ENCODE measurements at places on chromosomes 5 and 9.

- no peak for DNase-seq
Observed at GRCh38 chr5:176955895-176956294, 50.7 kb downstream of the UIMC1 start.

GRCh38 chr5:135635451-135635850, 56.7 kb upstream of the CXCL14 start:
- DNase-seq: no peak

GRCh38 chr5:89613222-89613956, 730.4 kb upstream of the MEF2C start:
- no peak for DNase-seq

DNA sequence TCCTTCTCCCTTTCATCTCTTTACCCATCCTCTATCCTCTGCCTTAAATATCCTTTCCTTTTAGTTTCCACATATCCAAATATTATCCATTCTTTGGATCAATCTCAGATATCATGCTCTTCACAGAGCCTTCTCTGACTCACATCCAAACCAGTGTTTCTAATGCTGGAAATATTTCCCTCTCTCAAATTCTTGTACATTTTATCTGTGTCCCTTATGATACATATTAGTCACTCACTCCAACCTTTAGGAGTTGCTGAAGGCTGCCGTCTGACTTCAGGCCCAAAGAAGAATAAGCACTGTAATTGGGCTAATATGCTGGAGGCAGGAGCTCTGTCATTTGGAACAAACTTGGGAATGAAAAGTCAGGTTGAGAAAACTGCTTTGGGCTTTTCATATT, 156.4 kb upstream of the RUSC2 start:
- no peak for DNase-seq

- peak; percentile 19 for DNase-seq
Observed at GRCh38 chr5:378976-379742, 57.6 kb downstream of the AHRR start.

DNA sequence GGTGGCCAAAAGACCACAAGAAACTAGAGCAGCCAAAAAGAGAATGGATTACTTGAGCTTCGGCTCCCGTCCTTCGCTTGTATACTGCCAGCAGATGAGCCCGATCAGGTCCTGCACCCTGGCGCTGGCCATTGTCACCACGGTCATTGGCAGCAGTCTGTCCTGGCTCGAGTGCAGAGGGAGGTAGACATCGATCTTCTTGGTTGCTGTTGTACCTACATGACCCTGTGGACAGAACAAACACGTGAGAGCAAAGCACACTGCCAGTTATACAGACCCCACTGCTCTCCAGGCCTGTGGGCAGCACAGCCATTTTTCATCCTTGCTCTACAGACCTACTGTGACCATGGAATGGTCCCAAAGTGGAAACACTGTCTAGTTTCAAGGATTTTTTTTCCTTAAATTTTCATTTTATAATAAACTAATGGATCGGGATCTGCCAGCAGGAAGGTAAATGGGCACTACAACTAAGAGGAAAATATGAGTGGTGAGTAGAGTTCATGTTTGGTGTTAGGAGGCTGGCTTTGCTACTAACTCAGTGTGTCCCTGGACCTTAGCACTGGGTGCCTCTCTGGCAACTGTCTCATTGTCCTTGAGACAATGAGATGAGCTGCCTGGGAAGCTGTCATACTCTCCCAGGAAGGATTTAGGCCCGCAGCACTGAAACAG, 121.4 kb downstream of the MAPKAP1 start:
- DNase-seq: no peak

DNA sequence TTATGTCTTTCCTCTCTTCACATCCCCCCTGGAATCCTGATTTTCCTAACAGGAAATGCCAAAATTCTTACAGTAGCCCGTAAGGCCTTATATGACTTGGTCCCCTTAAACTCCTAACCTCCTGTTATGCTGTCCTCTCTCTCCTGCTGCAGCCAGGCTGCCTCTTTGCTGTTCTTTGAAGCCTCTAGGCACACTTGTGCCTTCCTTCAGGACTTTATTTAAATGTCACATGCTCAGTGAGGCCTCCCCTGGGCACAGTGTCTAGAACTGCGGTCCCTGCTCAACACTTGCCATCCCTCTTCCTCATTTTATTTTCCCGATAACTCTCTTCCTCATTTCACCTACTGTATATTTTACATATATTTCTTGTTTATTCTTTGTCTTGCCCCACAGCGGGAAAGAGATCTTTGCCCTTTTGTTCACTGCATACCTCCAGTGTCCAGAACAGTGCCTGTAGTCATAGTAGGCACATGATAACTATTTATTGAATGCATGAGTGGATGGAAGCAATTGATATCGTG, 5.5 kb upstream of the SHB start:
- DNase-seq: no peak

DNA sequence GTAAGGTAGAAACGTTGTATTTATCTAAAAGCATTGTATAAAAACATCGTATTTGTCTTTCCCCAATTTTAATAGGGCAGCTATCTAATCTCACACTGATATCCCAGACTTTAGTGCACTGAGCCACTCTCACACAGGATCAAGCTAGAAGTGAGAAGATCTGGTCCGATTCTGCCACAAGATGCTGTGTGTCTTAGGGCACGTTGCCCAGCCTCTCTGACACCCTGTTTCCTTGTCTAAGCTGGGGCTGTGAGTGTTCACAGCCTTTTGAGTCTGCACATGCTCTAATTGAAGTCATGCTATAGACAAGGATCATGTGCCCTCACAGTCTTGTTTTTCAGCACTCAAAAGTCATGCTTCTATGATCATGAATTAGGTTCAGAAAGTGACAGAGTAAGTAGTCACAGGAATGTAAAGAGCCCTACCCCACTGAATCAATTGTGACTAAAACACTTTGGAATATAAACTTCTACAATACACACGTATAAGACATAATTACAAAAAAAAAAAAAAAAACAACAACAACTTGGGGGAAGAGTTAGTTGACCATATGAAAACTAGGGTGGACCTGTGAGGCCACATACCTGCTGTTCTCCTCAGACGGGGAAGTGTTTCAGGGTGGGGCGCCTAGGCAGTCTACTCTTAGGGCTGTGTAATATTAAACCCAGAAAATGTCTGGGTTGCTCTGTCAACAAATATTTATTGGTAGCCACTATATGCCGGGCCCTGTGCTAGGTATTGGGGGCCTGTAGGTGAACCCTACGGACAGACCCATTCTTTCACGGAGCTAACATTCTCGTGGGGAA, 893 bp upstream of the ABLIM3 start:
- no peak for DNase-seq

DNA sequence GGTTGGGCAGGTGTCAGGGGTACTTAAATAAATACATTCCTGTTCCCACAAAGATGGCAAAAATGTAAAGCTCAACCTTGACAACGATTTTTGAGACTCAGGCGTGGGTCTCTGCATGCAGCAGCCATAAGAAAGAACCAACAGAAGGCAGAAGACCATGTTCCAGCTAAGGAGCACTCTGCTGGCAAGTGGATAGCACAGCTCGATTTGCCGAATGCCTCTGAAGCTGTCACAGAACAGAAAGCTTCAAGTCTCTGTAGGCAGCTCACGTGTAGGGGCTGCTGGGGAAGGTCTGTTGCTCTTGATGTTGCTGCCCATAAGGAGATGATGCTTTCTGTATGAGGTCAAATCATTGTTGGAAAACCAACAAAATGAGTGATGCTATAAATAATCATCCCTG, 119.6 kb upstream of the GRIN3A start:
- DNase-seq: no peak

DNA sequence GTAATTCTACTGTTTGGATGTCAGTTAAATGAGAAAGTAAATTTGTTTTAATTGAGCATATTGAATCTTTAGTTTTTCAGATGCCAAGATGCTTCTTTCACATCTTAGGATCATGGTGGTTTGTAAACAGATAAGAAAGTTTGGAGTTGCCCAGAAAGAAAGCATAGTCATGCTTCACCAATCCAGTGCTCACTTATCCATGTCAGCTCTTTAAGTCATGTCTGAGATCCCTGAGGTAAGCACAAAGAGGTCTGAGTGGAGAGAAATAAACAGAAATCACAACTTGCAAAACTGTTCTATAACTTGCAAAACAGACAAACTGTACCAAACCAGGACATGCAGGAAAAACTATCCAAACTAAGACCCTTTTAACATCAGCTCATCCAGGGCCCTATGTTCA, 87.7 kb downstream of the OSTF1 start:
- DNase-seq: no peak

- no peak for DNase-seq
Observed at GRCh38 chr5:157252711-157253465, 13.0 kb upstream of the CYFIP2 start.

- DNase-seq: no peak
Observed at GRCh38 chr5:85651731-85652130, 966.0 kb upstream of the COX7C start.

DNA sequence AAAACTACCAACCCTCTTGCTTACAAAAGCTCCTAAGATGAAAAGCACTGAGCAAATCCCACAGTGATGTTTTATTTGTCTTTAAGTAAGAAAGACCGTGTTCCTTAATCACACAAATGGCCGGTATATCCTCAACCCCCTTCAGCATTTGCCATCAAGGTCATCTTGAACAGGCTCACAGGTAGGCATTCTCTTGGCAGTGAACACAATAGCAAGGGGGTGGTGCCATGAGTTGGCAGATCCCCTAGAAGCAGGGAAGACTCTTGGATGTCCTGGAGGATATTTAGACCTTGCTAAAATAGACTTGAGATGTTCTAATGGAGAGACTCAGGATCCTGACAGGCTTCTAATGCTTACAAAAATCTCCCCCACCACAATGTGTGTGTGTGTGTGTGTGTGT, 323.0 kb downstream of the SPOCK1 start:
- no peak for DNase-seq

DNA sequence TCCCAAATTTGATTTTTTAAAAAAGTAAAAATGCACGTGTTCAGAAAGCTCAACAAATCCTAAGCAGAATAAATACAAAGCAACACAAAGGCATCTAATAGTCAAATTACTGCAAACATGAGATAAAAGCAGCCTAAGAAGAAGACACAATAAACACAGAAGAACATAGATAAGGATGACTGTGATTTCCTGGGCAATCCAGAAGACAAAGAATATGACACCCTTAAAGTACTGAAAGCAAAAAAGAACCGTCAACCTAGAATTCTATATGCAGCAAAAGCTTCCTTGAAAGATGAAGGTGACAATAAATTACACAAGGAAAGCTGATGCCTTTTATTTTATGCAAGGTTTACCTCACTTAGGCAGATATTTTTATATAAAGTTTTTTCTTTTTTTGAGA, 58.2 kb downstream of the NACC2 start:
- no peak for DNase-seq

- DNase-seq: no peak
Observed at GRCh38 chr9:92059661-92060060, 55.6 kb downstream of the SPTLC1 start.

- no peak for DNase-seq
Observed at GRCh38 chr9:95226921-95227320, 90.6 kb downstream of the FANCC start.

DNA sequence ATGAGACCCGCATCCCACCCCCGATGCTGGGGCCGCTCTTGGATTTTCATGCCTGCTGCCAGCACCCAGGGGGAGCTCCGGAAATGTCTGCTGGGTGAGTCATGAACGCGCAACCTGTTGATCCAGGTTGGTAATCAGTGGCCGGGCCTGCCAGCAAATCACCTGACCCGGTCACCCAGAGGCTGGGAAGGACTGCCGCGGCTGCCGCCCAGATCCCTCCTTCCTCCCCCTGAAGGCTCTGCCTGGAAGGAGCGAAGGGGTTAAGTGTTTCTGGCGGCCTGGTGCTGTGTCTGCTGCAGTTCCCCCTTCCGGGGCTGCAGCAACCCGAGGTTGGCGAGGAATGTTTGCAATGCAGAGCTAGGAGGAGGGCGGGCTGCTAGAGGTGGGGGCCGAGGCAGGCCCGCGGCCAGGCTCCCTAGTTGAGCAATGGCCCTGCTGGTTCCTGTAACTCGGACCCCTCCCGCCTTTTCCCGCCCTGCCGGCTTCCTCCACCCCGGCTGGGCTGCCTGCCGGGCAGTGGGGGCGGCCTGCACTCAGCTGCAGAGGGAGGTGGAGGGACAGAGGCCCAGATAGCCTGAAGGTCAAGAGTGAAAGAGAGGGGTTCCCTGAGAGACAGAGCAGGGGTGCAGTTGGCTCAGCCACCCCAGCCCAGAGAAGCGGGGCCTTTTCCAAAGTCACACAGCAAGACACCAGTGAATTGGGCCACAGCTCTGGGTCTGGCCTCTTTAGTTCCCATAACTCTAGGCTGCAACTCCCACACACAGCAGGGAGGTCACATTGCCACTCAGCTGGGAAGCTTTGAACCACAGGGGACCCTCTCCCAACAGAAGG, 156.3 kb upstream of the IER5L start:
- peak; percentile 99 for DNase-seq

DNA sequence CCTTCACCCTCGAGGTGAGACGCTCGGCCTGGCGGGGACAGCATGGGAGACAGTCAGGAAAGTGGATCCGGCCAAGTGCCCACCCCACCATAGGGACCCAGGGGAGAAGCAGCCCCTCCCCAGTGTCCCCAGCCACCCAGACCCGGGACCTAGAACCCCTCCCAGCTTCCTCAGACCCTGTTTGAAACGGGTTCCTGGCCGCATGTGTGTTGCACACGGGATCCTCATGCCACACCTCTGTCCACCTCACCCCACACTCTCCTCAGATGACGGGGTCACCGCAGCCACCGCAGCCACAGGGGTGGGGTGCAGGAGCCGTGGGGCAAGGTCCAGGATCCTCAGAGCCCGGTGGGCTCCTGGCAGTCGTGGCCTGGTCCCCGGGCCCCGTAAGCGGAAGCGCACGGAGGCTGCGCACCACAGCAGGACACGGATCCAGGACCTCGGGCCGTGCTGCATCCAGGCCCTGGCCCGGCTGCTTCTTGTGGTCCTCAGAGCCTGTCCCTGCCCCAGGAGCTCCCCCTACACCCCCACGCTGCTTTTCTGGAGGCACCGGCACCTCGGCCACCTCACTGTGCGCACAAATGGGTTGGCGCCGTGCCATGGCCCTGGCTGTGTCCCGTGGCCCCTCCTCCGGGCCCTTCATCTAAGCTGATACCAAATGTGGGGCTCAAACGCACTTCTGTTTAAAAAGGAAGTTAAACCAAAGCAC, 15.3 kb downstream of the TERT start:
- no peak for DNase-seq

DNA sequence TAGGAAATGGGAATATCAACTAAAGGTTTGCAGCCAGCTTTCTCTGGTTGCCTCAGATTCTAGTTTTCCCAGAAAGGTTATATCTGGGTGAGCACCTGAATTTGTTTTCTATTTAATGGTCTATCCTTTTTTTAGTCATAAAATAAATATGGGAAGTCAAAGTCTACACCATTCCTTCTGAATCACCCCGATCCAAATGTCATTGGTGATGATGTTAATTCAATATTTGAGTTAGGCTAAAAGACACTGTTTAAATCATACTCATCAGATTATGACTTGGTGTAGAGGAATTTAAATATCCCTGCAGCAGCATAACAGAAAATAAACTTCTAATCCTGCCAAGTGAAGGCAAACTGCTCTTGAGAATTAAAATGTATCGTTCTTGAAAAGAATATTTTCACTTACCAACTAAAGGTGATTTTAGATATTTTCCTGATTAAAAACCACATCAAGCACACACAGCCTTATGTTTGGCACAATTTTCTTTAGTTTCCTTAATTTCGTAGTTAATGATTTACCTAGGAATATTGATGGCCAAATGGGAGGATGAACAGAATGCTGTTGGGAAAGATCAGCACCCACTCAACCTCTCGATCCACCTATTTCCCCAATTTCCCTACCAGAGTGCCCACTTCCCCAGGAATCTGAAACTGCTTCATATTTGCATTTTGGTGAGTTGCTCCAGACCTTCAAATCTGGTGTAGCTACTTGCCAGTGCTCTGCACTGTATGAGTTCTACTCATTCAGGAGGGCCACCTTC, 103.1 kb upstream of the TSLP start:
- DNase-seq: no peak

- no peak for DNase-seq
Observed at GRCh38 chr9:8424786-8425410, 625.3 kb upstream of the DMAC1 start.
